ENCODE measurements at places on chromosomes 3 and 15.

DNA sequence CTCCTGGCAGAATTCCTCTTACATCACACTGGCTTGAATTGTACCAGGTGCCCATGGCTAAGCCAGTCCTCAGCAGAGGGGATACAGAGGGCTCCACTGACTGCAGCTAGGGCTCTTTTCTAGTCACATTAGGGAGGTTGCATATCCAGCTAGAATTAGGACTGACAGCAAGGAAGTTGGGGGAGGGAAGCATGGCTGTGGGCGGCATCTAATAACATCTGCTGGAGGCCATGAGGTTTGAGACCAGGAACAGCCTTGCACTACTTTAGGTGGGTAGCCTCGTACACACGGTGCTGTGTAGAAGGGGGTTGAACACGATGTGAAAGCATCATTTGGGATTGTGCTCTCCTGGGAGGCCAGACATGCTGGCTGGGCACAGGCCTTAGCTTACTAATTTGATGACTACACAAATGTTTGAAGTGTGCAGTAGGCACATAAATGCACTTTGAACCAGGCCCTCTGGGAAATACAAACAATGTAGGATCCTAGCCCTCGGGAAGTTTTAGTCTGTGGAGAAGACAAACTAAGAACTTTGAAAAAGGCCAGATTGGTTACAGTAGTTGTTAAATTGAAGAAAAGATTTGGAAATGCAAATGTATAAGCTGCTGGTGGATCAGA, 30.2 kb downstream of the CHCHD6 start:
- DNase-seq: no peak

DNA sequence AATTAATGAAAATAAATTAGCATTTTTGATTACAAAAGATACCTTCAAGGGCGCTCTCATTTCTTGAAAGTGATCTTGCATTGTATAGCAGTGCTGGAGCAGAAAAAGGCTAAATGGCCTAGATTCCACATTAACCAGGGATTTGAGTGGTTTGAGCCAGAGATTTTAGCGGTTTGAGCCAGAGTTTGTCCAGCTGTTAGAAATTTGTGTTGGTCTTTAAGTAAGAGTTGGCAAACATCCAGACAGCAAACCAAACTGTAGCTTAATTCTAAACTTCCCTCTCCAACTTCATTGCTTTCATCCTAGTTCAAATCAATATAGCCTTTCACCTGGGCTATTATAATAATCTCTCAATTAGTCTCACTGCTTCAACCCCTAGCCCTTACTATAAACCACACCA, 351.7 kb downstream of the IGSF11 start:
- DNase-seq: no peak

DNA sequence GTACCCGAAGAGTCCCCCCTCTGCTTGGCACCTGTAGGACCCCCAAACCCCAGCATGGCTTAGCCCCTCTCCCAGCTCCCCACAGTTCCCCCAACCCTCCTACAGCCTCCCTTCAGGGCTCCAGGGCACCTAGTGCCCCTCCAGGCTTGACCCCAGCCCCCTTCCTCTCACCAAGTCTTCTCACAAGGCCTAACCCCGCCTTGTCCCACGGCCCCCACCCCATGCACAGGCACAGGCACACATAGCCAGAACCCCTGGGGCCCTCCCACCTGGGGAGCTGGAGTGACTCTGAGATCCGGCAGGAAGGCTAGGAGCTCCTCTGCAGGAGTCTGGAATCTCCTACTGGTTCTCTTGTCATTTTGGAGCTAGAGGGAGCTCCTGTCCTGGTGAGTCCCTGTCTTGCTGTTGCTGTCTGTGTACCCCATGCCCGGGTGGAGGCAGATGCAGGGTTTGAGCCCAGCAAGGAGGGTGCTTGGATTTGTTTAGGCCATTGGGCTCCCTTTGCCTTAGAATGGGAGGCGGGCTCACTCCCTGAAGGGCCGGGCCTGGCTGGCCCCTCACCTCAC, 39.6 kb downstream of the KLF13 start:
- no peak for DNase-seq

- DNase-seq: no peak
These were observed 99.8 kb downstream of the NSUN3 start for GRCh38 chr3:94162700-94163099.

GRCh38 chr3:11575677-11576076, 68.0 kb downstream of the VGLL4 start:
- no peak for DNase-seq

DNA sequence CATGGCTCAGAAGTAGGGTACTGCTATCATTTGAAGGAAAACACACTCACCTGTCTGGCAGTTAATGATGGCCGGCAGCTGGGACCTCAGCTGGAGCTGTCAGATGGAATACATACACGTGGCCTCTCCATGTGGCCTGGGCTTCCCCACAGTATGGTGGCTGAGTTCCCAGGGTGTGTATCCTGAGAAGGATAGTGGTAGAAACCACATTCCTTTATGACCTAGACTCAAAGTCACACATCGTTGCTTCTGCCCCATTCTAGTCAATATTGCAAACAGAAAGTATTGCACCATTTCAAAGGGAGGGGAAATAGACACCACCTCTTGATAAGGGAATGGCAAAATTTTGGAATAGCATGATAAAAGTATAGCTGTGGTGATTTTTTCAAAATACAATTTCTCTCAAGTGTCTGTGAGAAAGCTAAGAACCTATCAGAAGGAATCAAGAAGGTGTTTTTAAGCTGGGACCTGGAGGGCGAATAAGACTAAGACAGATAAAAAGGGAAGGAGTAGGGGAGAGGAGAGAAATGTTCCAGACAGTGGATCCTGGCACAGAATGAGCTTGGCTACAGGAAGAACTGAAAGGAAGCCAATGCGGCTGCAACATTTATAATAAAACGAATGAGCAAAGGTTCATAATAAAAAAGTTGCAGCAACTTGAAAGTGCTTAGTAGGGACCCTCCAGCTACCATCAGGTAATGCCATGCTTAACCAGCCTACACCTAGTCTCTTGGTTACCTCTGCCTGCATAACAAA, 40.1 kb upstream of the GALNT15 start:
- no peak for DNase-seq

DNA sequence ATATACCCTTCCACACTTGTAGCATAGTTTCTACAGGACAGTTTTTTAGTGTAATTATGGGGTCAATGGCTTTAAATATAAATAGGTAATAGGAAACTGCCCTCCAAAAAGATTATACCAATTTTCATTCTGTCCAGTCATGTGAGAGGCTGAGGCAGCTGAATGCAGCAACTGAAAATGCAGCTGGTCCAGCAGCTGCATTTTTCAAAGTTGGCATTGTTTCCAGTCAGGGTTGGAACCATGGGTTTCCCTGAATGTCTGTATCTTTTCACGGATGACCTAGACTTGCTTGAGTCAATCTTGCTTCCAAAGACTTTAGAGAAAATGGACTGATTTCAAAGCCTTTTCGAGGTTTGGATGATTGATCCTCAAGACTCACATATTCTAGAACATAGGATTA, 9.9 kb upstream of the KNL1 start:
- no peak for DNase-seq

- no peak for DNase-seq
These were observed 129.4 kb downstream of the UACA start for GRCh38 chr15:70633991-70634390.

GRCh38 chr15:79094611-79095021, 4.0 kb upstream of the RASGRF1 start:
- DNase-seq: no peak

DNA sequence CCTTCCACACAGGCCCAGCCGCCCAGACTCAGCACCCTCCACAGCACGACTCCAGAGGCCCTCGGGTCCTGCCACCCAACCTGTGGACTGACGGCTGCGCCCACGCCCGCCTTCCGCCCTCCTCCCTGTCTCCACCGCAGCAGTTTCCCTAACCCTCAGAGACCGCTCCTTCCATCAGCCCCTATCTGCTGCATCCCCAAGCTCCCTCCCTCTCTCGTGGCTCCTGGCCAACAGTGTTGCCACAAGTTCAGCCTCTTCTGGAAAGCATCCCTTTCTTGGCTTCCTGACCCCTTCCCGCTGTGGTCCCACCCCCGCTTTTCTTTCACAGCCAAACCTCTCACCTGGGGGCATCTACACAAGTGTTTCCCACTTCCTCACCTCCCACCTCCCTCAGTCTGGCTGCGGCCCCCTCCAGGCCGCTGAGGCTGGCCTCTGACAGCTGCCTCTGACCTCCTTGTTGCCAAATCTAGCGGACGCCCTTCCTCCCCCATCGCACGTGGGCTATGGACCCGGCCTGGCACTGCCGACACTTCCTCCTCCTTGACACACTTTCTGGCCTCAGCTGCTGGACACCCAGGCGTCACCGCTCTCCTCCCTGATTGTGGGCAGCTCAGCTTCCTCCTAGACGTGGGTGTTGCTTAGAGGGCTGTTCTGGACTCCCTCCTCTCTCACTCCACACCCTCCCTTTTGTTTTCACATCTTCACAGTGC, 168.8 kb upstream of the TLE3 start:
- no peak for DNase-seq

DNA sequence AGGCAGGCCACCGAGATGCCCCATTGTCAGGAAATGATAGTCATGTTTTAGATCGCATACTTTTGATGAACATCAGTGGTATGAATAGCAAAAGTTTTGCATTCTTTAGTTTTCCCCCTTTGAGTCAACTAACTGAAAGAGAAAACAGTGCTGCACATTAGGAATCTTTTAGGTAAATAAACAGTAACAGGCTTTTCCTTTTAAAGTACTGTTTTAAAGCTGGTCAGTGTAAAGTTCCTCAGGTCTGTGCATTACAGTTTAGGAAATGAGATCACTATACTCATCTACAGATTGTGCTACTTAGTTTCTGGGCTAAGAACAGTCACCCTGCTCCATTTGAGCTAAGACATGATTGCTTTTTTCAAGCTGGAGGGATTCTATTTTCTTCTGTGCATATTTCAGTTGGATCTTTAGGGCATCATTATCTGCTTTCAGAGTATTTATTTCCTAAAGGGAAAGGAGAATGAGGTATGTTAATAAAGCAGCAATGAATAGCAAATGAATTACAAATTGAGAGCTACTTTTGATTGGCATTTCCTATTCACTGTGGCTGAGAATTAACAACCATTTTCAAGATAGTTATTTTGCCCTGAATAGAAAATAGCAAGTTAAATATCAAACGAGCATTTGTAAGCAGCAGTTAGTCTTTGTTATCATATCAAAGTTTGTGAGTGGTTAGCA, 36.5 kb downstream of the FAM98B start:
- DNase-seq: no peak

DNA sequence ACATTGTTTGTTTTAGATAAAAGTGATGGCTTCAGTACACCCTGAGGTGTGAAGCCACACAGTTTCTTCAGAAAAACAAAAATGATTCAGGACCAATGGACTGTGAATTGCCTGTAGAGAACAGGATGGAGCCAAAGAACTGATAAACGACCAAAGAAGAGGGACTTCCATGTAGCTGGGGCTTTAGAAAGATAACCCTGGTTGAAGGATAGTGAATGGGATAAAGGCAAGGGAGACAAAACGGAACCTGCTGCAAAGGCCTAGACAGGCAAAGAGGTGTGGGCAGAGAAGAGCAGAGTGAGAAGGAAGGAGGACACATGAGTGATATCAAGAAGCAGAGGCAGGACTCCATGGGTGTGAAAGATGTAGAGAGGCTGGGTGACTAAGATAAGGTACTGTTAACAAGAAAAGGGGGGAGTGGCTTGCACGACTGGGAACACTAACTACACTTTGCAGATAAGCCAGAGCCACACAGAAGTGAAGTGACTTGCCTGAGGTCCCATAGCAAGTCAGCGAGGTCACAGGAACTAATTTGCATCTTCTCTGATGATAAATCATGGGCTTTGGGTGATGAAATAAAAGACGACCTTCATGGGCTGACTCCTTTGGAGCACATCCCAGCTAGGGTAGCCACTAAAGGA, 44.3 kb downstream of the RAB6B start:
- DNase-seq: no peak

GRCh38 chr3:115975796-115976195, 352.5 kb downstream of the GAP43 start:
- no peak for DNase-seq

DNA sequence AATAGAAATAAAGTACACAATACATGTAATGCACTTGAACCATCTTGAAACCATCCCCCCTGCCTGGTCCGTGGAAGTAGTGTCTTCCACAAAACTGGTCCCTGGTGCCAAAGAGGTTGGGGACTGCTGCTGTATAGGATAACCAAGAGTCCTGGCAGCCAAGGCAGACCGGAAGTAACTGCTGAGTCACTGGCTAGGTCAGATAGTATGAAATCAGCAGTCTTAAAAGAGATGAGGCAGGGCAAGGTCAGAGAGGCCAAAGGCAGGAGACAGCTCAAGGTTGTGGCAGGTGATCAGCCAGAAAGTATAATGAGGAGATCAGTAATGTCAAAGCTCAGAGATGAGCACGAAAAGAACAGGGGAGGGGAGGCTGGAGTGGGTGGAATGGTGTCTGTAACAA, 60.2 kb downstream of the MAP3K13 start:
- no peak for DNase-seq

GRCh38 chr3:55066551-55067047, 138.7 kb upstream of the LRTM1 start:
- DNase-seq: no peak

- DNase-seq: no peak
These were observed 195.5 kb upstream of the MBNL1 start for GRCh38 chr3:152073267-152073666.

DNA sequence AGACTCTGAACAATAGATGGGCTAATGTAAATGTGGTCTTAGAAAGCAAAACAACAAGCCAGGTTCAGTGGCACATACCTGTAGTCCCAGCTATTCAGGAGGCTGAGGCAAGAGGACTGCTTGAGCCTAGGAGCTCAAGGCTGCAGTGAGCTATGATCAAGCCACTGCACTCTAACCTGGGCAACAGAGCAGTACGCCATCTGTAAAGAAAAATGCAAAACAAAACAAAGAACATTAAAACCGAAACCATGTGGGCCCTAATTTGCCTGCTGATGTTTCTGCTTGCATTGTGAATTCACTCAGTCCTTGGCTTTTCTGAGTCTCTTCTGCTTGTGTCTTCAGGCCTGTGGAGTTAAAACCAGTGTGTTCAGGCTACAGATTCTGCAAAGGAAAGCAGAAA, 56.7 kb downstream of the CCNL1 start:
- no peak for DNase-seq

- no peak for DNase-seq
These were observed 224.0 kb upstream of the RGMA start for GRCh38 chr15:93312891-93313486.

DNA sequence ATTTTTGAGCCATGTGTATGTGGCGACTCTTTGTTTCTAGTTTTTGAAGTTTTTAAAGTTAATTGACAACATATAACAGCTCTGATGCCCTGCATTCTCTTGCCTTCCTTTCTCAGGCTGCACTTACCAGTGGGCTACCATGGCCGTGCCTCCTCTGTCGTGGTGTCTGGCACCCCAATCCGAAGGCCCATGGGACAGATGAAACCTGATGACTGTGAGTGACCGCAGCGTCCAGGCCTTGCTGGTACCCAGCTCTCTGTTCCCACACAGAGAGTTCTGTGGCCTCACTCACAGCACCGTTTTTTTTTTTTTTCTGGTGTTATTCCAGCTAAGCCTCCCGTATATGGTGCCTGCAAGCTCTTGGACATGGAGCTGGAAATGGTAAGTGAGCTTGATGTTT, 15.1 kb downstream of the FAH start:
- no peak for DNase-seq

All from stimulated activated CD4-positive, alpha-beta T cell treated with anti-CD3 and anti-CD28 coated beads, Interleukin-1b, Interleukin-23, amount 100 ng/mL, for 1 hour (primary cell).